ENCODE measurements at places on chromosomes 5 and 9.

GRCh38 chr5:54645882-54646355 lies 128.4 kb downstream of the SNX18 start:
- DNase-seq = peak; percentile 53

DNA sequence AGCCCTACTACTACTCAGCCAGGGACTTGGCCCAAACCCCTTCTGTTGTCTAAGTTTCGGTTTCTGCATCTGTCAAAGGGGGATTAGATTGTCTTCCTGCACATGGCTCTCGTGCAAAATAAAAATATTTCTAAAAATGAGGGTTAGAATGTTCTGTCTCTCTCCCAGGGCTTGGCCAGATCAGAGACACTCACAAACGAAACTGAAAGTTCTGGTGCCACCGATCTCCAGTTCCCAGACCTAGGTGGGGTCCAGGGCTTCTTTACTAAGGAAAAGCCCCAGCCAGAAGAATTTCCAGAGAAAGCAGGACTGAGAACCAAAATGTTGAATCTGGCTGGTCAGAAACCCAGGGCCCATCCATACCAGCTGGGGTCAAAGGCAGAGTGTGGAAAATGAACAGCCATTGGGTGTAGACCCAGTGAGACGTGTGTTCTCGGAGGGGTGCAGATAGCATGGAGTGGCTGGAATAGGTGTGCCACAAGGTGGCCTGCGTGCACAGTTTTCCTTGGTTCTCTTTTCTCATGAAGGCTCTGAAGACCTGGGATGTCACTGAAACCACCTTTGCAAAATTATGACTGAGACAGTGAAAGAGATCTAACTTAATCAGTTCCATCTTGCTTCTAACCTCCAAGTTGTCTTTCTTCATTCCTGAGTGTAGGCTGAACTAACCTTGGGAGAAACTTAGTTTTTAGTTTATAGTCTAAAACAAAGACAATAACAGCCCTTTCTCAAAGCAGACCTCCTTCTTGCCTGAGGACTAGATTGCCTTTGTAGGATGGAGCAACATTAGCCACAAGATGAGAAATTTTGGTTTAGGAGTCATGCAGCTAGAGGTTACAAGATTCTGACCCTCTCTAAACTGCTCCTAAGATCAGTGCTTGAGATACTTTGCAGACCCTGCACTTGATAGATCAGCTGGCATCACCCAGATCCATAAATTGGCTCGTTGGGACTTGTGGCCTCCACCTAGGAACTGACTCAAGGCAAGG lies 2.3 kb upstream of the SLC23A1 start:
- DNase-seq = no peak

DNA sequence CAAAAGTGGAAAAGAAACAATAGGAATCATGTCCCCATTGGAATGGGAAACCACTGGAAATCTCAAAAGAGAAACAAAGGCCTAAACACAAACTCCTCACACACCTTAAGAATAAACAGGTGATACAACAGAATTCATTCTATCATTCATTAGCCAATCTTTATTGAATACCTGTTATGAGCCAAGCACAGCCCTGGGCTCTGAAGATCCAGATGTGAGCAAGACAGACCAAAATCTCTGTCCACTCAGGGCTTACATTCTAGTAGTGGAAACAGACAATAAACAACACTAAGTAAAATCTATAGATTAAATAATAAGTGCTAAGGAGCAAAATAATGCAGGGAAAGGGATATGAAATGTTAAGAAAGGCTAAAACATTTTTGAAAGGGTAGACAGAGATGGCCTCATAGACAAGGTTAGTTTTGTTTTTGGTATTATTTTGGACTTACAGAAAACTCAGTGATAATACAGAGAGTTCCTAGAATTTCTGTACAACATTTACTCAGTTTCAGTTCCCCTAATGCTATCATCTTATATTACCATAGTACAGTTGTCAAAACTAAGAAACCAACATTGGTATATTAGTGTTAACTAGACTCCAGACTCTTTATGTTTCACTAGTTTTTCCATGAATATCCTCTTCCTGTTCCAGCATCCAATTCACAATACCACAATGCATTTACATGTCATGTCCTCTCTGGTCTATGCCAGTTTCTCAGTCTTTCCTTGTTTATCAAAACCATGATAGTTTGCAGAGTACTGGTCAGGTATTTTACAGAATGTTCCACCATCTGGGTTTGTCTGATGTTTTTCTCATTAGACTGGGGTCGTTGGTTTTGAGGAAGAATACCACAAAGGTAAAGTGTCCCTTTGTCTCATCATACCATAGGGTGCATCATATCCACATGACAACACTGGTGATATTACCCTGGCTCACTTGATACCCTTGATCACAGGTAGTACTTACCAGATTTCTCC lies 103.7 kb downstream of the SIL1 start:
- no peak for DNase-seq

GRCh38 chr5:172185096-172185461 lies 2.9 kb downstream of the STK10 start:
- DNase-seq = no peak

DNA sequence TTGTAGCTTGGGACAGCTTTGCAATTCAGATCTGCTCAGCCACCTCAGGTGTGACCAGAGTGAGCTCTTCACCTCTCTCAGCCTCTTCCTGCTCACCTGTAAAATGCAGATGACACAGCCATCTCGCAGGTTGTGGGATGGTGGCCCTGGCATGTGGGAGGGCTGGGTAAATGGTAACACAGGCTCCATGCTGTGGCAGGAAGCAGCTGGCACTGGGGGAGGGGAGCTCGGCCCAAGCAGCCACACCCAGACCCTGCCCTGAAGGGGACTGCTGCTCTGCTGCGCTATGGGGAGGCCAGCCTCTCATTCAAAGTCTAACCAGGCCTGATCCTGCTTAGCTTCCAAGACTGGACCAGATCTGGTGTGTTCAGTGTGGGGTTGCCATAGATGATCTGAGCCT lies 24.1 kb downstream of the PHF2 start:
- DNase-seq = no peak

GRCh38 chr5:60223342-60223741 lies 329.8 kb upstream of the PDE4D start:
- peak; percentile 9 for DNase-seq

DNA sequence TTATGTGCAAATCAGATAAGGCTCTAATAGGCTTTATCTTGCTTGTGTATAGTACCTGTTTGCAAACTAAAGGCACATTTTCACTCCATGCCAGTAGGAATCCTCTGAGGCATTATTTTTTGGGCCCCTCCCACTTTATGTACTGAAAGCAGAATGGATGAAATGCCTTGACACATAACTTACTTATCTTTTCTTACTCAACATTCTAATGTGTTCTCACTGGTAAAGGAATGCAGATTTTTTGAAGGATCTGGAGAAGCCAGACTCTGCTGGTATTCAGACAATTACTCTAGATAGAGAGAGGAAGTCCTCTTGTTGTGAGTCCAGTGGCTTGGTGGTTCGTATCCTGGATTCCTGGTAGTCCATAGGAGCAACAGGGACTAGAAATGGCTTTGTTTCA lies 336.7 kb downstream of the CCDC171 start:
- peak; percentile 71 for DNase-seq

DNA sequence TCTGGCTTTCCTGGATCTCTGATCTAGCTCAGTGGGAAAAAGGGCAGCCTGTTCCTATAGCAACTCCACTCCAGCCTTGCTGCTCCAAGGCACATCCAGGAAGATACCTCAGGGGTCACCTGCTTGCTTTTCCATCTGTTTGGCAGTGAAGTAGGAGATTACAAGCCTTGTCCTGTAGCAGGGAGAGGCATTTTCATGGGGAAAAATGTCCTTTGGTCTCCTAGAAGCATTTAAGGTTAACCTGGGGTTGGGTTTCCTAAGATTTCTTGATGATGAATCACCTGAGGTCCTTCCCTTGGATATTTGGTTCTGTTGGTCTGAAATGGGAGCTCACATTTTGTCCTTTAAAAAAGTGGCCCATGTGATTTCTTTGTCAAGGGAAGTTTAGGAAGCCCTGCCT lies 1.5 kb upstream of the TMEM174 start:
- DNase-seq = no peak

DNA sequence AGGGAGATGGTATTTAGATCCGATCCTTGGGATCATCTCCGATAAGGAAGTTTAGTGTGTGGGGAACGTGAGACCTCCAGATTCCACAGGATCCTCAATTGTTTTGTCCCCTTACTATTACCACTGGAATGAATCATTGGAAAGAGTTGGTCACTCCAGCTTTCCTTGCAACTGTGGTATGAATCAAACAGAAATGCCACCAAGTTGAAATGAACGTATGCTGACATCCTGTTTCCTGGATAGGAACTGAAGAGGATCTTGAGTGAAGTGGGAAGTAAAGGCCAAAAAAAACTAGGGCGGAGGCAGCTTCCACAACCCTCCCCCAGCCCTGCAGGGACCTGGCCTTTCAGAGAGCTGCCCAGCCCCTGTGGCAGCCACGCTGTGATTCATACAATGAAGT lies 23.9 kb downstream of the IRX1 start:
- peak; percentile 56 for DNase-seq

- no peak for DNase-seq
These were observed 63.8 kb upstream of the COL15A1 start for GRCh38 chr9:98879963-98880310.

- DNase-seq = no peak
These were observed 41.2 kb upstream of the ABCA1 start for GRCh38 chr9:104969116-104969515.

GRCh38 chr9:129194221-129194620 lies 16.2 kb upstream of the IER5L start:
- no peak for DNase-seq

DNA sequence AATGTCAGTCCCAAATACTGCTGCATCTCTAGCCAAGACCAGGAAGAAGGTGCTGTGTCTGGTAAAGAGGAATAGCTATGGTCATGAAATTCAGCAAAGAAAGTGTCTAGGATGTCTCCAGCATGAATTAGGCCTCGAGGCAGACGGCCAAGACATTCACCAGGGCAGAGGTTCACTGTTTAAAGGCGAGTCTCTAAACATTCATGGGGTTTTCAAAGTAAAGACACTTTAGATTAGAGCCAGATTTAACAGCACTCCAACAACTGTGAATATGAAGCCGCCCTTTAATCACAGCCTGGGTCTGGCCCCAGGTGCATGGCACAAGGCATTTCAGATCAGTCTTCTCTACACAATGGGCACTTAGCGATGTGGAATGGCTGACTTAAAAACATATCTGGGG lies 95.0 kb downstream of the ANKH start:
- no peak for DNase-seq

DNA sequence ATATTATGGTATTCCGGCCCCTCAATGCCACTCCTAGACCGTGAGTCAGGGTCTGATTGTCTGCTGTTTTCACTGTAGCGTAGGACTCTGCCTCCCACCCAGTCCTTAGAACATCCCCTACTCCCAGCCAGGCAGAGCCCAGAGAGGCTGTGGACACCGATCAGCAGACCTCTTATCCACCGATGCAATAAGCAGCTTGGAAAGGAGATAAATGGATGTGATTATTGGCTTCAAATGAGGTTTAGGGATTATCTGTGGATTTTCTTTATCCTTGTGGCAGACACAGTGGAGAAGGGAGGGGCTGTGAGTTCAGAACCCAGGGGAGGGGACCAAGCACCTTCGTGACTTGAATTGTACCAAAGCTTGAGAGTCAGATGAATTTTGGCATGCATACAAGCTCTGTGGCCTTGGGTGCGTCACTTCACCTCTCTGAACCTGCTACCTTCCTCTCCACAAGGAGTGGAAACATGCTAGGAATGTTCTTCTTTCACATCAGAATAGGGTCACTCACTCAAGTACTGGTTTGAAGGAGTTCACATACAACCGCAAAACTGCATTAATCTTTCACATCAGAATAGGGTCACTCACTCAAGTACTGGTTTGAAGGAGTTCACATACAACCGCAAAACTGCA lies 83.1 kb upstream of the CPLX2 start:
- DNase-seq = no peak
